ENCODE measurements at places on chromosomes 6 and 20.

DNA sequence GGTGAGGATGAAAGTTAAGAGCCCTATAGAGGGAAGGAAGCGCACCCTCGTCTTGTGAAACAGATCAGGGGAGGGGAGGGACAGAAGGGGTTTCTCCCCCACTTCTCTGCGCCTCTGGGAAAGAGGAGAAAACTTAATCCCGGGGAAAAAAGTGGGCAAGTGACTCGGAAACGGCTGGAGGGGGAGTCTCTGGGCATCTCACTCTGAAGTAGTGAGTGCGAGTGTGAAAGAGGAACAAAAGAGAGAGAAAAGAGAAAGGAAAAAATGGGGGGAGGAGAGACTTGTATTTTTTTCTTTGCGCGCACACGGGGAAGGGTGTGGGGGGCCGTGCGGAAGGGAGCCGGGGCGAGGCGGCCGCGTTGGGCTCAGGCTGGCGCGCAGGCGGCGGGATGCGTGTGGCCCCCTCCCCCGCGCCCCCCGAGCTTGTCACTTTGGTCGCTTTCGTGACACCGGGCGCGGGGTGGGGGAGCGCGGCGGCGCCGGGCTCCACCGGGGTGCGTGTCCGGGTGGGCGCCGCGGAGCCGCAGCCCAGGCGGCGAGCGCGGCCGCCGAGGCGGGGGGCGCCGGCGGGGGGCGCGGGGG, 454 bp downstream of the L3MBTL3 start:
- no peak for DNase-seq

DNA sequence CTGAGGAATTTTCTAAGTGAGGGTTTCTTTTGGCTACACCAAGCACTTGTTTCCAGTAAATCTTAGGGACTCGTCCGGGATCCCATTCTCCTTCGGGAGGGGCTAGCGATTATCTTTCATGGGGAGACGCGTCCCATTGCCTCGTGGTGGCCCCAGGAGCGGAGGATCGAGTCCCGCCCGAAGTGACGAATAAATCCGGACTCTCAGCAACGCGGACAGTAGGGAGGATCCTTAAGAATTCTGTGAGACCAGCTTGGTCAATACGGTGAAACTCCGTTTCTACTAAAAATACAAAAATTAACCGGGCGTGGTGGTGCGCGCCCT, 69.1 kb upstream of the PRSS16 start:
- DNase-seq: no peak

- no peak for DNase-seq
Observed at GRCh38 chr6:167267921-167268401, 23.2 kb upstream of the UNC93A start.

GRCh38 chr20:46894971-46895905, 595 bp downstream of the EYA2 start:
- no peak for DNase-seq

DNA sequence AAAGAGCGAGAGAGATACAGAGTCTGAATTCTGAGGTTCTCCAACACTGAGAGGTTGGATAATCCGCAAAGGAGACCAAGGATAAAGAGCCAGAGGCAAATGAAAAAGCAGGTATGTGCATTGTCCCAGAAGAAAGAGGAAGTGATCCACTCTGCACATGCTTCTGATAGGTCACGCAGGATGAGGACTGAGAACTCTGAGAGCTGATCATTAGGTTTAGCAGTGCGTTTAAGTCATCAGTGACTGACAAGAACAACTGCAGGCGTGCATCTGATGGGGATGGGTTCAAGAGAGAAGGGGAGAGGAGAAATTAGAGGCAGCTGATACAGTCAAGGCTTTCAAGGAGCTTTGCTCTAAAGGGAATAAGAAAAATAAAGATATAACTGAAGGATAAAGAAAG, 301.2 kb upstream of the SGK1 start:
- DNase-seq: no peak
